ENCODE measurements at places on chromosomes 2 and 18. TPM values are rescaled to one million over a fixed set of nuclear protein-coding genes. Genes with fewer than 3 reads are reported as not detected.

Gene NMS
- not detected for total RNA-seq

Gene CCDC121
- total RNA-seq, result 3.6 TPM

Gene ARID5A
- 17.1 TPM for total RNA-seq

Gene CD226
- 0.22 TPM for total RNA-seq

Gene C18orf54
- 0.41 TPM for total RNA-seq

Gene TMEM185B
- 33.2 TPM for total RNA-seq

Gene TLX2
- not detected for total RNA-seq

DNA sequence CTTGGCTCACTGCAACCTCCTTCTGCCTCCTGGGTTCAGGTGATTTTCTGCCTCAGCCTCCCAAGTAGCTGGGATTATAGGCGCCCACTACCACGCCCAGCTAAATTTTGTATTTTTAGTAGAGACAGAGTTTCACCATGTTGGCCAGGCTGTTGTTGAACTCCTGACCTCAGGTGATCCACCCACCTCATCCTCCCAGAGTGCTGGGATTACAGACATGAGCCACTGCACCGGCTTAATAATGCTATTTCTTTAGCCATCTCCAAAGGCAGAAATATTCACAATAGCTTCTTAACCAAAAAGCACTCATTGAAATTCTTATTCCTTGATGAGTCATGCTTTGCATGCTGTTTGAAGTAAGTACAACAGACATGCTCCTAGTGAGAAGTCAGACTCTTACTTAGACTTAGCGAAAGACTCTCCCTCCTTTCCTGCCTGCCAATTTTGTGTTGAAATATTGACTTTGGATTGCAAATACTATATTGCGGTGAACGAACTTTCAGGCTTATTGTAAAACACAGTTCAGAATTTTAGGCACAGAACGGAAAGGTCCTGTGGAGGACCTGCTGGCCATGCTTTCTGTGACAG lies 4.4 kb downstream of the ACTR3 start:
- H3K4me3 ChIP-seq, result no peak overlapping the region
- no peak overlapping the region for H3K27ac ChIP-seq
- H3K4me1 ChIP-seq, result peaks cover 75% of the 10 kb centered on the region
- no peaks in the 10 kb centered on the region for H3K36me3 ChIP-seq
- no peak for DNase-seq

GRCh38 chr2:111898703-111899514 lies 502 bp downstream of the MERTK start:
- H3K27ac ChIP-seq, result peak overlapping the region; percentile 92
- H3K4me1 ChIP-seq, result no peaks in the 10 kb centered on the region
- H3K4me3 ChIP-seq, result peak overlapping the region; percentile 79
- H3K36me3 ChIP-seq, result no peaks in the 10 kb centered on the region
- no peak for DNase-seq

DNA sequence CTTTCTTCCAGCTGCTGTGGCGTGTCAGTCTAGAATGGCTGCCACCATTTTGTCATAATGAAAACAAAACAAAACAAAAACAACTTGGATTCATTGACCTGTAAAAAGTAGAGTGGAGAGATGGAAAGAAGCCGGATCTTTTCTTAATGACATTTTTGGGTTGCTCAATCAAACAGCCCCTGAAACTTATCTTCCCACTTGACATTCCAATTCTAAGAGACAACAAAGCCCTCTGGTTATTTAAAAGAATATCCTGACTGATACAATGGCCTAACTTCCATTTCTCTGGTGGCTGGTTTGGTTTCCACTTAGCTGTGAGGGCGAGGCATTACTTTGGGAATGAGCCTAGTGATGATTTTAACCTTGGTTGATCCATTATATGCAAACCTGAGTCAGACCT lies 123.7 kb downstream of the AQP4 start:
- H3K27me3 ChIP-seq, result no peaks in the 10 kb centered on the region
- no peak overlapping the region for H3K4me3 ChIP-seq
- H3K36me3 ChIP-seq, result no peaks in the 10 kb centered on the region
- DNase-seq, result no peak

DNA sequence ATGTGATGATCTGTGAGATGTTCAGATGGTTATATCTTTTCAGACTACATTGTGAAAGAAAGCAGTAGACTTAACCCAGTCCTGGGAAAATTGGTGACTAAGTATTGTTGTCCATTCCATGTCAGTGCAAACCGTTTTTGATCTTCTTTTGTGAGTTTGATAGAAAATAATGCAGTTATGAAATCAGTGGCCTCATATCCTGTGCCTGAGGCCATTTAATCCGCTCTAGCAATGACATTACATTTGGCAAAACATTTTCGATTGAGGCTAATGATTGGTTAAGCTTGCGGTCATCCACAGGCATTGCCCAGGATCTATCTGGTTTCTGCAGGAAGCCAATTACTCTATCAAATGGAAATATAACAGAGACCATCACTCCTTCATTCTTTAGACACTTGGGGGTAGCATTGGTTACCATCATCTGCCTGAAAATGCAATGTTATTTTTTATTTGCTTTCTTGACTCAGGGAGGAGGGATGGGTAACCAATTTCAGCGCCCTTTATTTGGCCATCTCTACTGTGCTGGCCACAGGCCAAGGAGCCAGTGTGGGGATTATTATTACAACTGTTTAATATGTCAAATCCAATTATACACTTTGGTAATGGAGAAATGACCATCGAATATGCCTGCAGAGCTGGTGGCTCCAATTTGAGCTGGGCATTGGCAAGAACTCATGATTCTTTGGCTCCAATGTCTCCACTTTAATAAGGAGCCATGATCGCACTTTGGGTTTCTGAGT lies 33.6 kb downstream of the TRIB2 start:
- H3K27ac ChIP-seq, result no peak overlapping the region
- H3K4me1 ChIP-seq, result no peaks in the 10 kb centered on the region
- DNase-seq, result no peak
- no peak overlapping the region for H3K4me3 ChIP-seq
- H3K36me3 ChIP-seq, result no peaks in the 10 kb centered on the region
- H3K27me3 ChIP-seq, result no peaks in the 10 kb centered on the region

GRCh38 chr2:84519332-84519957 lies 3.1 kb downstream of the DNAH6 start:
- no peak overlapping the region for H3K4me3 ChIP-seq
- DNase-seq, result no peak
- H3K27me3 ChIP-seq, result no peaks in the 10 kb centered on the region
- peaks cover 5% of the 10 kb centered on the region for H3K4me1 ChIP-seq

DNA sequence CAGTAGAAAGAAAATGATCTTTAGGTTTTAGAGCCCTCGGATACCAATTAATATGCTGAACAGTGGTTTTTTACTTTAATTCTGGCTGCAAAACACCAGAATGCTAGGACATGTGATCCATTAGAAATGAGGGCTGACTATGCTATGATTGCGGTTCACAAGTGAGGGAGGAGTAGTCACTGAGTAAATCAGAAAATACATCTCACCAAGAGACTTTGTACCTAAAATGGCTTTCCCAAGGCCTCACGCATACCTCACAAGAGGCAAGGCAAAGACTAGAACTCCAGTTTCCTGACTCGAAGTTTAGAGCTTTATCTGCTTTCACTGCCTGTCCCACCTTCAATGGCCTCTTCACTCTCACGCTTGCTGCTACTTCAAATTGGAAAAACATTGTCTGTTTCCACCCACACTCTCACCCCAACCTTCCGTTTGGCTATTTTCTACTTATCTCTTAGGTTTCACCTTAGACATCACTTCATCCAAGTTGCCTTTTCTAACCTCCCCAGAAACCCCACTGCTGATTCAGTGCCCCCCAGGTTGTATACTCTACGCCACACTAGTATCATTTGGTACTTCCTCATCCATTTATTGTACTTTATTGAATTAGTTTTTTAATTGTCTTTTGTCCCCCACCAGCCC lies 5.1 kb upstream of the MBD2 start:
- no peaks in the 10 kb centered on the region for H3K27me3 ChIP-seq
- H3K36me3 ChIP-seq, result no peaks in the 10 kb centered on the region
- peaks cover 8% of the 10 kb centered on the region for H3K4me1 ChIP-seq

DNA sequence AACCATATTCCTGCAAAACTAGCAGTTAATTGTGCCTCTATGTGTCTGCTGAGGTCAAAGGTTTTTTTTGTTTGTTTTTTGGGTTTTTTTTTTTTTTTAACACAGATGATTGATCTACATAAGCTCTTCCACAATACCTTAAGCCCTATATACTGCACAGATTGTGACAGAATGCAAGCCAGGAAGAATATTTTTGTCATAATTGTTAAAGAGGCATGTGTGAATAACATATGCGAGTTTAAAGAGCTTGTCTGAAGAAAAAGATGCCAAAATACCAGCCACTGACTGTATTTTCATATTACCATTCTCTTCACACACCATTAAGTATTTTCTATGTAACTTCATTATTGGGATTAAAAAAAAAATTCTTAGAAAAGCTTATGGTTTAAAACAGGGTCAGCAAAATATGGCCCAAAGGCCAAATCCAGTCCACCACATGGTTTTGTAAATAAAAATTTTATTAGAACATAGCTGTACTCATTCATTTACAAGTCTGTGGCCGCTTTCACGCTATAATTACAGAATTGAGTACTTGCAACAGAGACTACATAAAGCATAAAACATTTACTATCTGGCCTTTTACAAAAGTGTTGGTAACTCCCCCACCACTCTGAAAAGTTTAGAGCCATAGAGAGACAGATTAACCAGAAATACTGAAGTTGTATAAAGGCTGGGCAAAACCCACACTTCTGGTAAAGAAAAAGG lies 89.9 kb downstream of the TRIP12 start:
- H3K4me3 ChIP-seq, result no peak overlapping the region
- peaks cover 49% of the 10 kb centered on the region for H3K36me3 ChIP-seq
- no peak for DNase-seq
- no peak overlapping the region for H3K27ac ChIP-seq

GRCh38 chr2:179429060-179429471 lies 164.4 kb upstream of the SESTD1 start:
- H3K27ac ChIP-seq, result no peak overlapping the region
- H3K4me1 ChIP-seq, result peaks cover 4% of the 10 kb centered on the region
- H3K27me3 ChIP-seq, result no peaks in the 10 kb centered on the region
- no peak for DNase-seq

DNA sequence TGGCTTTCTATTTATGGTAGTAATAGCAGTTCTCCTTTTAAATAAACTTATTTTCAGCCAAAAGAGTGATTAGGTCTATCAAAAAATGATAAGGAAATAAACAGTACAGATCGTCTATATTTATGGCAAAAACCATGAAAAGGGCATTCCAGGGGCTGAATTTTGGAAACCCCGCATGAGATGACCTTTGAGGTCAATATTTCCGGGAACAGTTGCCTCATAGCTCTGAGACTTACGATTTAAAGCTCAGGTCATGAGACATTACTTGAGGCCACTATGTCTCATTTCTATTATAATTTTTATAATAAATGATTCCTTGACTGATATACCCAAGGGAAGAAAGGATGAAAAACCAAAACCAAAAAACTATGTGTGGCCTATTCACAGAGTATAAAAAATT lies 101.1 kb downstream of the LDLRAD4 start:
- no peaks in the 10 kb centered on the region for H3K27me3 ChIP-seq
- H3K27ac ChIP-seq, result peak overlapping the region; percentile 20
- no peaks in the 10 kb centered on the region for H3K4me1 ChIP-seq
- no peak overlapping the region for H3K4me3 ChIP-seq
- DNase-seq, result no peak

- DNase-seq, result no peak
- H3K27me3 ChIP-seq, result no peaks in the 10 kb centered on the region
- H3K27ac ChIP-seq, result no peak overlapping the region
- H3K4me3 ChIP-seq, result no peak overlapping the region
These were observed 8.7 kb downstream of the PHOSPHO2 start for GRCh38 chr2:169702996-169703395.

GRCh38 chr2:240886023-240886565 lies 9.9 kb downstream of the MAB21L4 start:
- no peak overlapping the region for H3K27ac ChIP-seq
- H3K4me1 ChIP-seq, result no peaks in the 10 kb centered on the region
- no peak for DNase-seq
- no peaks in the 10 kb centered on the region for H3K27me3 ChIP-seq

DNA sequence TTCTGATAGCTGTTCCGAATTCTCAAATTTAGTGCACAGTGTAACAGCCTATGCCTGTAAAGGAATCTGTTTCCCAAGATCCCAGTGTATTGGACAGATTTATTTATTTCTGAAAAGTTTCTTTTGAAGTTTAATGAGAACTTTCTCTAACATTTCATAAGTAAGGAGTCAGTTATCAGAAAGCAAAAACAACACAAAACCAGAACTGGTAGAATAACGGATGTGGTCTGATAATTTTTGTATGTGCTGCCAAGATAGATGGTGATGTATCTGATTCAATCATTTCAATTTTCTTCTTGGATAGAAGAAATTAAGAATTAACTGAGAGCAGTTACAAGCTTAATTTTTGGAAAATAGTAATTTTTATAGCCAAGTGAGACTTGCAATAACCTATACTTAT lies 374.3 kb downstream of the SOCS6 start:
- DNase-seq, result no peak
- H3K27me3 ChIP-seq, result no peaks in the 10 kb centered on the region
- no peaks in the 10 kb centered on the region for H3K4me1 ChIP-seq
- no peak overlapping the region for H3K4me3 ChIP-seq
- H3K36me3 ChIP-seq, result no peaks in the 10 kb centered on the region
- H3K27ac ChIP-seq, result no peak overlapping the region

GRCh38 chr18:72830109-72830508 lies 37.7 kb downstream of the NETO1 start:
- no peaks in the 10 kb centered on the region for H3K4me1 ChIP-seq
- no peak overlapping the region for H3K4me3 ChIP-seq

GRCh38 chr18:12317664-12318333 lies 9.8 kb downstream of the TUBB6 start:
- no peaks in the 10 kb centered on the region for H3K4me1 ChIP-seq
- no peak for DNase-seq
- no peaks in the 10 kb centered on the region for H3K27me3 ChIP-seq
- peak overlapping the region; percentile 82 for H3K27ac ChIP-seq
- peaks cover 31% of the 10 kb centered on the region for H3K36me3 ChIP-seq

DNA sequence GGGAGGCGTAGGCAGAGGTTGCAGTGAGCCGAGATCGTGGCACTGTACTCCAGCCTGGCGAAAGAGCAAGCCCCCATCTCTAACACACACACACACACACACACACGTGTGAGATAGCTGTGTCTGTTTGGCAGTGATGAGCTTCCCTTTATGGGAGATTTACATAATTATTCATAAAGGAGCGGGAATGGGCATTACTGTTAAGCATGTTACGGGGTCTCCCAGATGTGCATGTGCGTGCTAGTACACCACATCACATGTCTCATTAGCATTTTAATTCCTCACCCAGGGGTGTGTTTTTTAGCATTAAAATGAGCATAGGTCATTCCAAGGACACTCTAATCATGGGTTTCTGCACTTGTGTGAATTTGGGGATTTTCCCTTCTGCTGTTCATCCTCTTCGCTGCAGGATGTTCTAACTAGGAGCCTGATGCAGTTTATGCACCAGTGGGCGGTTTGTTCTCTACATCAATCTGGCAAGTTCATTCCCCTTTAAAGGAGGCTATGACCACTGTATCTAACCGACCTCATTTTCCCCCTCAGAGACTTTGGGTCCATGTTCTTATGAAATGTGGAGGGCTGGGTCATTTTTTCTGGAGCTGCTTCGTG lies 1.0 kb upstream of the FAM178B start:
- H3K27me3 ChIP-seq, result no peaks in the 10 kb centered on the region
- no peak overlapping the region for H3K27ac ChIP-seq
- H3K4me1 ChIP-seq, result no peaks in the 10 kb centered on the region
- DNase-seq, result no peak

- H3K4me1 ChIP-seq, result no peaks in the 10 kb centered on the region
- H3K27ac ChIP-seq, result no peak overlapping the region
- no peaks in the 10 kb centered on the region for H3K27me3 ChIP-seq
- H3K4me3 ChIP-seq, result no peak overlapping the region
These were observed 3.7 kb upstream of the ACKR3 start for GRCh38 chr2:236565879-236566402.
